Frontal cortex (tissue), 4 donors: ENCODE measurements at places on chromosomes 12 and 14. TPM values are rescaled to one million over a fixed set of nuclear protein-coding genes. Genes with fewer than 3 reads are reported as not detected.

The ALX1 gene
- total RNA-seq: under 0.01 TPM

The SOX5 gene
- 107 TPM for total RNA-seq

The STRN3 gene
- total RNA-seq: 148 TPM

The BICDL1 gene
- 24.5 TPM for total RNA-seq

The FOXA1 gene
- not detected for total RNA-seq

The TMEM117 gene
- 9.8 TPM for total RNA-seq

The HOXC10 gene
- total RNA-seq: not detected

The ALDH1L2 gene
- 4.9 TPM for total RNA-seq

The RNASE7 gene
- not detected for total RNA-seq
